Retinal pigment epithelial cell (primary cell): ENCODE measurements at places on chromosomes 7 and 10.

- no peak for DNase-seq
These were observed 124.1 kb downstream of the SMURF1 start for GRCh38 chr7:99019523-99020412.

- no peak for DNase-seq
These were observed 13.5 kb downstream of the GUSB start for GRCh38 chr7:65968256-65969185.

DNA sequence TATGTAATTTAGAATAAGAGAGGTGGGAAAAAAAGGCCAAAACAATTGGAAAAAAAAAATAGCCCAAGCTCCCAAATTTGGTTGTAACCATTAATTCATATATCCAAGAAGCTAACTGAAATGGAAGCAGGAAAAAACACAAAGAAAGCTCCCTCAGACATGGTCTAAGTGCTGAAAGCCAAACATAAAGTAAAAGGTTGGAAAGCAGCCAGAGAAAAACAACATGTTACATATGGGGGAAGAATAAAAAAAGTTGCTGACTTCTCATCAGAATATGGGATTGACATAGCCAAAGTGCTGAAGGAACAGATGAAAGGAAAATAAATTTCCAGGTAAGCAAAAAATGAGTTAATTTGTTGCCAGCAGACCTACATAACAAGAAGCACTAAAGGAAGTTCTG lies 40.3 kb downstream of the PDZD8 start:
- no peak for DNase-seq

GRCh38 chr10:126049759-126050700 lies 153.7 kb downstream of the FANK1 start:
- no peak for DNase-seq

DNA sequence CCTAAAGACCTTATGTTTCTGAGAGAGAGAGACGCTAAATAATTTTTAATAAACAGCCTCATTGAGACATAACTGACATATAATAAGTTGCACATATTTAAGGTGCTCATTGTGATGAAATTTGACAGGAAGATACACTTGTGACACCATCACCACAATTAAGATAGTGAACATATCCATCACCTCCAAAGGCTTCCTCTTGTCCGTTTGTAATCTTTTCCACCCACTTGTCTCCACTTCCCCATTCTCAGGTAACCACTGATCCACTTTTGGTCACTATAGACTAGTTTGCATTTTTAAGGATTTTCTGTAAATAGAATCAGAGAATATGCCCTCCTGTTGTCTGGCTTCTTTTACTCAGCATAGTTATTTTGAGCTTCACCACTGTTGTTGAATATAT lies 195.1 kb upstream of the WDR11 start:
- no peak for DNase-seq

DNA sequence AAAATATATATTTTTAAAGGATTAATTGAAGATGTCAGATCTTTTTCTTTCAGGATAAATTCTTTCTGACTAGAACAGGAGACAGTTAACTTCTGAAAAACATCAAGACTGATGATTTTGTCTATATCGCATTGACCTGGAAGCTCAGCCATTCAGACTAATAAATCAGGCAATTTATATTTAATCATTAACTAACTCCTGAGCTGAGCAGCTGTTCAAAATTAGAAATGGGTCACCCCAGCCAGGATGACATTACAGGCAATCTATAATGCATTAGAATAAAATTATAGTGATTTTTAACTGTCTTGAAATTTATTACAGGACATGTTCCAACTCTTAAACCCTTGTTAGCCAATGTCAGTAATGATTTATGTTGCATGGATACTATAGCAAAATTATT lies 139.9 kb downstream of the CDCA7L start:
- DNase-seq = no peak

GRCh38 chr7:38685851-38686250 lies 54.7 kb upstream of the AMPH start:
- DNase-seq = no peak

DNA sequence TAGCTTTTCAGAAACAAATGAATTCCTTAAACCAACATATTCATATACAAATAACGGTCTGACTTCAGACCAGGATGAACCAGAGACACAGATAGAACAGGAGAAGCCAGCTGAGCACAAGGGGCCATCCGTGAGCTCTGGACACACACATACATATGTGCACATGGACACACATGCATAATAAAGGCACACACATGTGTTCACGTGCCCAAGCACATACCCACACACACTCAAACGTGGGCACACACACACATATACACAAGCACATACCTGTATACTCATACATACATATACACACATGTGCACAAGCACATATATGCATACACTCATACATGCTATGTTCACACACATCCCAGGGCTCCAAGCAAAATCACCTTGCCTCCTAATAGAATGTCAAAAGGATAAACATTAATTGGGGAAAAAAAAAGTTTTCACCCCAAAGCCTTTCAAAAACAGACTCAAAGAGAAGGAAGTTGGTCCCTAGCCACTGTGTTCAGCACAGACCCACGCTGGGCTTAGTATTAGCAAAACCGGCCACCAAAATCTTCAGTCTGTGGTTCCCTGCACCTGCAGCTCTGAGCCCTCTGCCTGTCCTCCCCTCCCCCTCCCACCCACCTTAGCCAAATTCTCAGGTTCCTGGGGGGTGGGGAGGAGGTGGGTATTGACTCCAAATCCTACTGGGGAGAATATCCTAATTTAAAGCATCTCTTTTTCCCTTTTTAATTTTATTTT lies 100.4 kb upstream of the MACROH2A2 start:
- DNase-seq = no peak

GRCh38 chr10:70190581-70190980 lies 20.3 kb upstream of the SAR1A start:
- peak; percentile 39 for DNase-seq
